ENCODE measurements at places on chromosomes 7 and 10.

GRCh38 chr7:48168159-48168558, 3.1 kb upstream of the ABCA13 start:
- no peak for DNase-seq

DNA sequence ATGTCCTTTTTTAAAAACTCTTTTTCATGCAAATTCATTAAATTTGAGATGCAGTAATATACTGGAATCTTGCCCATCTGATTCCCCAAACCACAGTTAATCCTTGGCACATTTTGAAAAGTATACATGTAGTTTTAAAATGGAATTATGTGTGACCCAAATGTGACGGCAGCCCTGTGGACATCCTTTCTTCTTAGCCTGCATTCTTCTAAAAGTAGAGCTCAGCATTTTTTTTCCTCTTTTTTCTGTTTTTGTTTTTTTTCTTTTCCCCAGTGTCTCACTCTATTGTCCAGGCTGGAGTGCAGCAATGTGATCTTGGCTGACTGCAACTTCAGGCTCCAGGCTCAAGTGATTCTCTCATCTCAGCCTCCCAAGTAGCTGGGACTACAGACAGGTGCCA, 338.9 kb downstream of the GALNT17 start:
- DNase-seq: no peak

- DNase-seq: no peak
These were observed 197.8 kb upstream of the TCF7L2 start for GRCh38 chr10:112752288-112752687.

- DNase-seq: no peak
These were observed 112.1 kb downstream of the PRKG1 start for GRCh38 chr10:51186361-51186760.

DNA sequence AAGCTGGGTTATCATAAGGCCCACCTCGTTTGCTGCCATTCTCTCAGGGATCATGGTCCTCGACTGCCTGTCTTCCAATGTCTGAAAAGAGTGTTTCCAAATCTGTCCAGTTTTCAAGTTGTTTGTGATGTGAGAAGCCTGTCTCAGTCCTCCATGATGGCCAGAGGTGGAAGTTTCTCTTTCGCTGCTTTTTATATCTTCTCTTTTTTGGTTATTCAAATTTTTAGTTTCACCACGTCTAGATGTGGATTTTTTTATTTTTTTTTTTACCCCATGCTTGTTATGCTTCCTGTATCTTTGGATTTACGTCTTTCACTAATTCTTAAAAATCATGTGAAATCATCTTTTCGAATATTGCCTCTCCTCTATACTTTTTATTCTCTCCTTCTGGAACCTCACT, 6.1 kb upstream of the RBM33 start:
- no peak for DNase-seq

DNA sequence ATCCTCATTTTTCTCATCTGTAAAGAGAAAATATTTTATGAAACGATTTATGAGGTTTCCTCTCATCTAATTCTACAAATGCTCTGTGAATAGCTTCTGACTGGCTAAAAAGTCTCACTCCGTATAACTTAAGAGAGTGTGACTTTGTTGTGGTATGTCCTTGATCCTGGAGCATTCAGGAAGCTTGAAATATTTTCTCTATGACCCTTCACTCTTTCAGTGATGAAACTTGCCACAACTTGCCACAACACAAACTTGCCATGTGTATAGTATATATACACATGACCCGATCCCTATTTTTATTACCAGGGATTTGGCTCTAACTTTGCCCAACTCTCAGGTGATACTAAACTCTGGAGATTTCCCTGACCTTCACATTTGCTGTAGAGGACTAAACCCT, 74.1 kb downstream of the TES start:
- DNase-seq: no peak

- no peak for DNase-seq
These were observed at the start of gene MYPN for GRCh38 chr10:68109331-68109730. TSS of gene MYPN (plus strand) at chr10:68109488. CDS start at chr10:68121439, 11,951 bp downstream.

DNA sequence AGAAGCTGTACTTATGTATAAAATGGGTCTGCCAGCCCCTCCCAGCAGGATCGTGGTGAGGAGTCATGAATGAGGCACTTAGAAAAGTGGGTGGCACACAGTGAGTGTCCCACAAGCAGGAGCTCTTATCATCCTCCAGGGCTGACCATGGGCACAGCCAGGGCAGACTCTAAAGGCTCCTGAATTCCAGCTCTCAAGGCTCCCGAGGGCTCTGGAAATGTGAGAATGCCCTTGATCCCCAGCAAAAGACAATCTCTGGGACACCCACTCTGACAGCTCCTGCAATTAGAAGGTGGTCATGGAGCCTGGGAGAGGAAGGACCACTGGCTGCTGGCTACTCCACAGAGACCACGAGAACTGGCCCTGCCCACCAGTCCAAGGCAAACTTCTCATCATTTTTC, 1.6 kb downstream of the VSTM4 start:
- DNase-seq: no peak

GRCh38 chr10:72690071-72690755, 1.7 kb upstream of the MCU start:
- no peak for DNase-seq

GRCh38 chr7:143299840-143300239, 11.7 kb downstream of the CASP2 start:
- DNase-seq: no peak

- no peak for DNase-seq
These were observed 49.9 kb downstream of the ARMC3 start for GRCh38 chr10:22977751-22978150.

GRCh38 chr10:132684164-132684891, 101.6 kb downstream of the NKX6-2 start:
- no peak for DNase-seq

- DNase-seq: no peak
These were observed 8.4 kb downstream of the CYCS start for GRCh38 chr7:25116621-25117020.

DNA sequence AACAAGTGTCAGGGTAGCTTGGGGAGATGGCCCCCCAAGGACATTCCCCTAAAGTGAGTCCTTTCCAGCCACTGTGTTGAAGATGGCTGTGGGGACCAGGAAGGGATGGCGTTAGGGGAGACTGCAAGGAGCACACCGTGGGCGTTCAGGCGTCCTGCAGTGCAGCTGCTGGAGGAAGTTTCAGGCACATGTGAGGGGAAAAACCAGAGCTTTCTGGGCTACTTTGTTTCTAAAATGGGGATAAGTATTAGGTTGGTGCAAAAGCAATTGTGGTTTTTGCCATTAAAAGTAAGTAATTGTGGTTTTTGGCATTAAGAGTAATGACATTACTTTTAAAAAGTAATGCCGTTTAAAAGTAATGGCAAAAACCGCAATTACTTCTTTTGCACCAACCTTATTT, 14.3 kb downstream of the PRF1 start:
- no peak for DNase-seq

GRCh38 chr7:77524731-77525130, 12.4 kb upstream of the PTPN12 start:
- DNase-seq: no peak

DNA sequence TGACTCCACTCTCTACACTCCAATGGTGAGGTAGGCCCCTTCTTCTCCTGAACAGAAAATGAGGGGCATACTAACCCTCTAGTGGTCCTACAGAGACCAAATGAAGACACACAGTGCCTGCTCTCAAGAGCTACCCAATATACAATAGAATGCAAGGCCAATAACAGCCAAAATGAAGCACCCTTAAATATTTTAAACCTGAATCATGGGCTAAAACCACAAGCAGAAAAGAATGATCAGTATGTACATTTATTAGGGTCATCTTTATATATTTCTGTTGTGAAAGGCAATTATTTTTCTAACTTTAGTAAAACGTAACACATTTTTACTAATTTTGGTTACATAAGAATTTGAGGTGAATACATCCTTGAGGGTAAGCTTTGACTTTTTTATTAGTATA, 49.9 kb upstream of the COL1A2 start:
- no peak for DNase-seq

DNA sequence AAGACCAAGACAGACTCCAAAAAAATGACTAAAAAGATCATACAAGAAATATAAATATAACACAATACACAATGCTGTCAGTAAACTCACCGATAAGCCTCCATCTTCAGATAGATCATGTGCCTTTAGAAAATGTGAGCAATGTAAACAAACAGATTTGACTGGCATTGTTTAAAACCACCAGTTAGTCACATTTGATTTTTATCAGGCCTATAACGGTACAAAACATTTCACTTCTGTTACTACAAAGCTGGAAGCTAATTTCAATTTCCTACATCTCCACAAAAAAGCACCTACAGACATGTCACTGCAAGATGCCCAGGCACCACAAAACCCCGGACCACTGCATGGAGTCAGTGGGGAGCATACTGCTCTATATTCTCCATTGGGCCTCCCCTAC, 18.9 kb downstream of the SGMS1 start:
- DNase-seq: no peak

DNA sequence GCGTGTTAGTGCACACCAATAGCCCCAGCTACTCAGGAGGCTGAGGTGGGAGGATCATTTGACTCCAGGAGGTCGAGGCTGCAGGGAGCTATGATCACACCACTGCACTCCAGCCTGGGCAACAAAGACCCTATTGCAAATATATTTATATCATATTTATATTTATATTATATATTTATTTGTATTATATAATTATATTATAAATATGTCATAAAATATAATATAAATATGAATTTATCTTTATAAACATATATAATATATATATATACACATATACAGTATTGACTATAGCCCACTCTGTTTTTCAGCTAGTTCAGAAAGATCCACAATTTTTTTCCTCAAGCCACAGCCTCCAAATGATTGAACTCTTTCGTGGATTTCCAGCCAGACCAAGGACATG, 45.3 kb upstream of the MYL10 start:
- no peak for DNase-seq

- no peak for DNase-seq
These were observed 672.2 kb downstream of the SDK1 start for GRCh38 chr7:3973264-3973663.

- no peak for DNase-seq
These were observed 335.9 kb downstream of the GFRA1 start for GRCh38 chr10:115936926-115937767.

DNA sequence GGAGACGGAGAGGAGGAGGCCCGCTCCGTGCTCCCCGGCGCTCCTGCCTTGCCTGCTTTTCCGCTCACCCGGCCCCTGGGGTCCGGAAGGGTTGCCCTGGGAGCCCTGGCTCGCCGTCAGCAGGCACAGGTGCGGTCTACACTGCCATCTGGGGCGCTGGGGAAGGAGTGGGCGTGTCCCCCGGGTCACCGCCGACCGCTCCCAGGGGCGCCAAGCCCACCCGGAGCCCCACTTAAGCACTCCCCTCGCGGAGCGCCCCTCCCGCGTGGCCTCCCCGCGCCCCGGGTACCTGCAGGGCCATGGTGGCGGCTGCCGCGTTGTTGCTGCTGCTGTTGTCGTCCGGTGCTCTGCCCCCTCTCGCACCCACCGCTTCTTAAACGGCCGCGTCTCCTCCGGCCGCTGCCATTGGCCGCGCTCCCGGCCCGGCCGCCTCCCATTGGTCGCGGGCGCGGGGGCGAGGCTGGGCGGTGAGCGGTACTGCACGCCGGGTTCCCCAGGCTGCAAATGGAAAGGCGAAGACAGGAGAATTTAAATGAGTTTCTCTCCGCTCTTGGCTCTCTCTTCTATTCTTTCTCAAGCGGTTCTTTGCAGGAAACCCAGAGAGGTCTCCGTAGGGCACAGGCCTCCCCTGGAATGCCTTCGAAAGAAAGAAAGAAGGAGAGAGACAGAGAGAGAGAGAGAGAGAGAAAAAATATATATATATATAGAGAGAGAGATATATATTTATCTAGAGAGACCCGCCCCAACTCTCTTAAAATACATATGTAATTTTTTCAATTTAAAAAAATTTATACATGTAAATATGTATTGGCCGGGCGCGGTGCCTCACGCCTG, at the start of gene ACBD7:
ACBD7 (minus strand) TSS at position 349 of the 834 bp plus-strand sequence; CDS start at position 301, 48 bp downstream.
- DNase-seq: no peak

DNA sequence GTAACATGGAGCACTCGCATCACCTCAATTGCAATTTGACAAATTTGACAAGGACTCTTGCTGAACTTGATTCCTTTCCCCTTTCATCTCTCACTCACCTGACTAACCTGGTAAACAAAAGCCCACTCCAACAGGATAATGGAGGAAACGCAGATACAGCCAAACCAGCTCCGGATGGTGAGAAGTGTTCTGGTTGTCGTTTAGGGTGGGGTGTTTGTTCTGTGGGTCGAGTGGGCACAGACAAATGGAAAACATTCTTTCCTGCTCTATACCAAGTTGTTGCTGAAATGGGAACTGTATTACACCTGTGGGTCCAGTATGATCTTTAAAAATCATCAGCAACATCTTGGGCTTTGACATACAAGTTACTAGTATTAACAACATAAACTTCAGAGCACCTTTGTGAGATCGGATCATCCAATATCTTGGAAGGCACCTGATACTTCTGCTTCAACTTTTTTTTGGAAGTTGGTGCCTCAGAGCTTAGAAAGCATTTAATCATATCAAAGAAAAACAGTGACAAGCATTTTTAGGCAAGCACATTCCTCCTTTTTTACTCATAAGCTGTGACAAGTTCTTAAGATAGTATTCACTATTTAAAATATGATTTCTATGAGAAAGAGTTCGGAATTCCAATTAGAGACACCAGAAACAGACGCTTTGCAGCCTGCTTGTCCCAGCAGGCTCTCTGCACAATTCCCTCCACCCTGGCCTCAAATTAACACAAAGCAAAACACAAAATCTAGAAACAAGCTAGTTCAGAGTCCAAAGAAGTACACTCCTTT, 58.1 kb downstream of the CCDC186 start:
- DNase-seq: no peak

DNA sequence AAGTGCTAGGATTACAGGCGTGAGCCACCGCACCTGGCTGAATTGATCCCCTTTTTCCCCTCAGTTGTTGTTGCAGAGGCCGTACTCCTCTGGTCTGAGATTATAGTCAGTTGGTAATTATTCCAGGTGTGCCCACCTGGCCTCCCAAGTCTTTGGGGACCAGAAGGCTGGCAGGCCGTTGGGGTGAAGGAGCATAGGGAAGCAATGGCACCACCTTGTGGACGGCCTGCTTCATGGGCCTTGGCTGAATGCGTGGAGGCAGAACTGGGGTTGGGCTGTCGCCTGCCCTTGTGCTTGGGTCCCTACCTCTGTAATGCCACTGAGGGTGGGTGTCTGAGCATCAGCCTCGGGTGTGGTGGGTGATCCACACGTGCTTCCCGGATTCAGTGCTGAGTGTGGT, 125.7 kb downstream of the RGS10 start:
- DNase-seq: no peak

Data from cortex of kidney (tissue), 1 donor.